Osteoblast (primary cell): ENCODE measurements at places on chromosomes 4 and X. TPM values are rescaled to one million over a fixed set of nuclear protein-coding genes. Genes with fewer than 3 reads are reported as not detected.

Gene SHROOM3
- 9.4 and 9.8 TPM in 2 replicates for total RNA-seq

Gene MAGEA12
- not detected in 2 replicates for total RNA-seq

- peak; percentile 30 for DNase-seq
Measured at GRCh38 chrX:40278340-40279090, 180.8 kb upstream of the BCOR start.

- DNase-seq: no peak
Measured at GRCh38 chr4:58191109-58191508, 1080.9 kb upstream of the IGFBP7 start.

Gene USP27X
- 3.6 and 4.1 TPM in 2 replicates for total RNA-seq

DNA sequence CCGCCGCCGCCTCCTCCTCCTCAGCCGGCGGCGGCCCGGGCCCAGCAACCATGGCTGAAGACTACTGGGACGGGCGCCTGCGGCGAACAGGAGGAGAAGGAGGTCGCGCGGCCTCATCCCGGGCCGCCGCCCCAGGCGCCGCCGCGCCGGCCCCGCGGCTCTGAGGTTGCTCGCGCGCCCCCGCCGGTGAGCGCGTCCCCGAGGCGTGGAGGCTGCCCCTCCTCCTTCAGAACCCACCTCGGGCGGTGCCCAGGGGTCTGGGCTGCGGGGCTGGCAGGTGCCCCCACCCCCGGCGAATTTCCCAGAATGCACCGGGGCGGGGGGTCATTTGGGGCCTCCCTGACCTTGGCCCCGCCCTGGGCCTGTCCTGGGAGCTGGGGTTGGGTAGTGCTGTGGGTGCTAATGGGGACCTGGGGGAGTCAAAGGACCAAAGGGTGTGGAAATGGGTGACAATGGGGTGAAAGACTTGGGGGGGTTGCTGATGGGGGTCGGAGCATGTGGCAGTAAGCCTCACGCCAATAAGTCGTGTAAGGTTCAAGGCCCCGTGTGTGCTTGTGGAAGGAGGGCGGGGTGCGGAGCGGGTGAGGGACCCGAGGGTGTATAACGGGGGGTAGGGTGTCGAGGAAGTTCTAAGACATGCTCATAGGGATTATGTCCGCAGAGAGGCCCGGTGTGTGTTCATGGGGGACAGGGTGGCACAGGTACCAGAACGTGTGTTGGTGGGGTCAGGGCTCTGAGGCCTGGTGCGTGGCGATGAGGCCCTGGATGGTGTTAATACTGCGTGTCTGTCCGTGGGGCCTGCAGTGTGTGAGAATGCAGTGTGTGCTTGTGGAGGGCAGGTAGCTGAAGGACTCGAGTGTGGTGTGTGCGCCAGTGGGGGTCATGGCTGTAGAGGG is 687 bp downstream of the CDK16 start:
- peak; percentile 91 for DNase-seq

GRCh38 chr4:5798462-5798861 is 87.5 kb downstream of the EVC start:
- DNase-seq: no peak

Gene TMEM128
- total RNA-seq: 21.7 and 28.3 TPM in 2 replicates

Gene POU4F2
- total RNA-seq: not detected in 2 replicates

- peak; percentile 44 for DNase-seq
Measured at GRCh38 chr4:8289151-8289750, 19.7 kb downstream of the HTRA3 start.

Gene C4orf51
- total RNA-seq: not detected in 2 replicates

- no peak for DNase-seq
Measured at GRCh38 chr4:116531026-116531425, 554.4 kb downstream of the TRAM1L1 start.
